ENCODE measurements at places on chromosomes 6 and 20.

- no peak for DNase-seq
Measured at GRCh38 chr20:20931632-20932031, 174.5 kb downstream of the LINC00237 start.

- no peak for DNase-seq
Measured at GRCh38 chr6:81623106-81623759, 129.2 kb downstream of the TENT5A start.

- DNase-seq, result no peak
Measured at GRCh38 chr20:25081065-25081729, 744 bp downstream of the VSX1 start.

DNA sequence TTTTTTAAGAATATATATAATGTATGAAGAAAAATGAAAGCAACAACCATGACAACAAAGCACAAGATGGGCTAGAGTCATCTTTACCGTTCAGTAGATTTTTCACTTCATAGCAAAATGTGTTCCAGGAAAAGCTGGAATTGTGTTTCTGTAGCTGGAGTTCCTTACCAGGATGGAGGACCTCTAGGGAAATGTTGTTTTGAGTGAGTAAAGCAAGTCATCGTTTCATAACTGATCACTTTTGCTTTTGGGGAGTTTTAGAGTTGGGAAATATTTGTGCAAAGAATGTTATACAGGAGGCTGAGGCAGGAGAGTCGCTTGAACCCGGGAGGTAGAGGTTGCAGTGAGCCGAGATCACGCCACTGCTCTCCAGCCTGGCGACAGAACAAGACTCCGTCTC is 151.6 kb downstream of the SASH1 start:
- DNase-seq, result no peak

- DNase-seq, result no peak
Measured at GRCh38 chr6:6405031-6405430, 84.6 kb upstream of the F13A1 start.

GRCh38 chr6:43891072-43891870 is 121.3 kb downstream of the VEGFA start:
- no peak for DNase-seq

DNA sequence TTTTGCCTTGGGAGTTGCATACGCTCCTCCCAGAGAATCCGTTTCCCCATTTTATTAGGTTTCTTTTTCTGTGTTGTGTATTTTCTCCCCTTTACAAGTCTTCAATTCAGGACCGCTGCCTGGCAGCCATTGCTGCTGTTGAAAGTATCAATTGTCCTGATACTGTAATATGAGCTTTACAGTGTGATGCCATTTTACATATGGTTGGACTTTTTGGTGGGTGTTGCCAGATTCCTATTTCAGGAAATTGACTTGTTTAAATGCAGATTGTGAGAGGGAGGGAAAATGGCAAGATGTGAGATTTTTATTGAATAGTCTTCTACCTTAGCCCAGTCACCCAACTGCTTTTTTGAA is 1.2 kb downstream of the PANK2 start:
- no peak for DNase-seq

GRCh38 chr6:82737965-82738364 is 327.7 kb downstream of the UBE3D start:
- DNase-seq, result no peak
